ENCODE measurements at places on chromosomes 16 and 17.

- no peak for DNase-seq
These were observed 3.4 kb upstream of the TM4SF5 start for GRCh38 chr17:4768298-4768697.

GRCh38 chr16:88957887-88958577 lies 19.0 kb downstream of the CBFA2T3 start:
- no peak for DNase-seq

- DNase-seq: no peak
These were observed 8.1 kb downstream of the OR2C1 start for GRCh38 chr16:3363793-3364192.

DNA sequence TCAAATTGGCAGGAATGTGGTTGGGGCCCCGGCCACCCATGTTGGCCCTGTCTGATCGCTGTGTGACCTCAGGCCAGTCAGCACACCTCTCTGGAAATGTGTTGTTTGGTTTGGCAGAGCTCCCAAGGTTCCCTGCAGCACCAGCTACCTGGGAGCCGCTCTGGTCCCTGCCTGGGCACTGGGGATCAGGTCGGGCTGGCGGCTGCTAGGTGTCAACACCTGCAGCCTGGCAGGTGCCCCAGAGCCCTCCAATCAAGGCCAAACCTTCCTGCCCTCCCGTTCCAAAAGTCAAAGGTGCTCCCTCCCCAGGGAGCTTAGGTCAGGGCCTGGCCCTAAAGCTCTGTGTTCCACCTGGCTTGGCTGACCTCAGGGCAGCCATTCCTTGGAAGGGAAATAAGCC lies 55.9 kb downstream of the ZDHHC7 start:
- no peak for DNase-seq

DNA sequence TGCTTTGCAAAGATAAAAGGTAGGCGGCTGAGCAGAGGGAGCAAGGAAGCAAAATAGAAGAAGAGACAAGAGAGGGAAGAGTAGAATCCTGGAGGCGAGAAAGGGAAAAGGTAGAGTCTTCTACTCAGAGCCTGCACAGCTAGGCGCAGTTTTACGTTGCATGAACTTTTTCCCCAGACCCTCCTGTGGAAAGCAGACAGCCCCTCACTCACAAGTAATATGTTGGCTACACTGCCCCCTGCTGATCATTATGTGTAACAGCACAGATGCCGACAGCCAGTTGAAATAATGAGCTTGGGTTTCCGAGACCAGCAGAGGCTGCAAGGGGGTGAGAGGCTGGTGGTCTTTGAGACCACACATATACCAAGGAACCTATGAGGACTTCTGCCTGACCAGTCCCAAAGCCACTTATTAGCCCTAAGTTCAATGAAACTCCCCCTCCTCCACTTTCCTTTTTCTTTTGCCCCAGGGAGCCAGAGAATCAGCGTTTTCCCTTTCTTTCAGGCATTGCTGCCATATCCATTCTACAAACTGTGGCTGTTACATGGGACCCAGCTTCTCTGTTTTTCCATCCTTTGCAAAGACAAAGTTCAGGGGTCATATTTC lies 22.5 kb upstream of the CMTR2 start:
- no peak for DNase-seq

GRCh38 chr16:57147381-57148221 lies 38.2 kb downstream of the PSME3IP1 start:
- peak; percentile 56 for DNase-seq

DNA sequence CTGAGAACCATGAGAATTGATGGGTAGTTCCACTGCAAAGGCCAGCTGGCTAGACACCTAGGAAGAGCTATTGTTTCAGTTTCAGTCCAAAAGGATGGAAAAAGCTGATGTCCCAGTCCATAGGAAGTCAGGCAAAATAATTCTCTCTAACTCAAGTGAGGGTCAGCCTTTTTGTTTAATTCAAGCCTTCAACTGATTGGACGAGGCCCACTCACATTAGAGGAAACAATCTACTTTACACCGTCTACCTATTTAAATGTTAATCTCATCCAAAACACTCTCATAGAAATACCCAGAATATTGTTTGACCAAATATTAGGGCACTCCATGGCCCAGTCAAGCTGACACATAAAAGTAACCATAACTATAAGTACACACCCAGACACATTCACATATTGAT lies 14.4 kb upstream of the CCL13 start:
- no peak for DNase-seq

- DNase-seq: no peak
These were observed 181.2 kb upstream of the TBX2 start for GRCh38 chr17:61218438-61218837.

GRCh38 chr16:87878704-87879103 lies 9.4 kb upstream of the SLC7A5 start:
- no peak for DNase-seq

GRCh38 chr16:11587643-11588247 lies 1.0 kb upstream of the LITAF start:
- DNase-seq: no peak

DNA sequence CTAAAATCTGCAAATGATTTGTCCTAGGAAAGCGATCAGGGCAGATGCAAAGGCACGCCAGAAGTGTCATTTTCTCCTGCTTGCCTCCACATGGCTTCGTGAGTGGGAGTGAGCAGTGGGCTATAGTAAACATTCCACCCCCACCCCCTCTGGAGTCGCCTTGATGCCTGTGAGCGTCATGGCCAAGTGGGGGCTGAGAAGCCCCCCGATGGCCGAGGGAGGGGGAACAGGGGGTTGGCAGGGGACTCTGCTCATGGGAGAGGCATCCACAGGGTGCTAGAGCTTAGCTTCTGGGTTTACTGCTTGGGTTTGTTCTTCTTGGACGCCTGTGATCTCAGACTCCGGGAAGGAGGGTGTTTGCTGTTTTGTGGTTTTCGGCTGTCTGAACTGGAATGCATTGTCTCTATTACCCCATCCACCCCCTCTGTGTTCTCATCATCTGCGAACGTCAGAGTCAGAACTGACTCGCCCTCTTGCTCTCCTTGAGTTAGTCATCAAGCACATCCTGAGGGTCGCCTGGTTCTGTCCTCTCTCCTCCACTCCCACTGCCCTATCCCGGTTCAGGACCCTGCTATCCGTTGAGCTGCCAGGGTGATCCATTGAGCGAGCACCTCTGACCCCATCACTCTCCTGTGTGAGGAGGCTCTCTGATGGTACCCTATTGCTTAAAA lies 15.4 kb downstream of the TNS4 start:
- no peak for DNase-seq

- DNase-seq: peak; percentile 48
These were observed 38.5 kb upstream of the CES5A start for GRCh38 chr16:55913716-55914115.

DNA sequence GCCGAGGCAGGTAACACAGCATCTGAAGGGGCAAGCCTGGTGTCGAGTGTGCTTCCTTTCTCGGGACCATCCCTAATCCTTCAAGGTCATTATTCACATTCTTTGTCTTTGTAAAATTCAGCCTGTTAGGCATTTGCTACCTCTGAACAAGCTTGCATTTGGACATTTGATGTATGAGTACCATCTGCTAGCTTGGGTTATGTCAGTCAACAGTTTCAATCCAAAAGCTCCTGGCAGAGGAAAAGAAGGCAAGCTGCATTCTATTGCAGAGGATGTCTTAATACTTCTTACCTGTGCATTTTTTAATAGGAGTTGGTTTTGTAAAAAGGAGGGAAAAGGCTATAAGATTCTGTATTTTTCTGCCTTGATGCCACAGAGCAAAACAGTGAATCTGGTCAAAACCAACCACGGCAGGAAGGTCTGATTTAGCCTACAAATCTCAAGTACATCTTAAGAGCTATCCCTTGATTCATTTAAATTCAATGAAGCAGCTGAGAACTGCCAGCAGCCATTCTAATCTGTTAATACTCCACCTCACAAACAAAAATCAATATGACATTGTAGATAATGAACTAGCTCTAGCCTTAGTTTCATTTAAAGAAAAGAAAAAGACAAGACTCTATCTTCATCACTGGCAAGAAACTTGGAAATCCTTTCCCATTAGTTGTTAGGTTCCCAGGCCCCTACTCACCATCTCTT lies 39.0 kb downstream of the TEX2 start:
- DNase-seq: no peak

- DNase-seq: no peak
These were observed 2.1 kb downstream of the KRT33B start for GRCh38 chr17:41367426-41368075.

GRCh38 chr17:64357191-64357981 lies 33.3 kb downstream of the PECAM1 start:
- DNase-seq: no peak

- no peak for DNase-seq
These were observed 18.9 kb downstream of the ASPSCR1 start for GRCh38 chr17:81996232-81996756.

GRCh38 chr17:27959382-27959709 lies 66.2 kb upstream of the LYRM9 start:
- DNase-seq: no peak

DNA sequence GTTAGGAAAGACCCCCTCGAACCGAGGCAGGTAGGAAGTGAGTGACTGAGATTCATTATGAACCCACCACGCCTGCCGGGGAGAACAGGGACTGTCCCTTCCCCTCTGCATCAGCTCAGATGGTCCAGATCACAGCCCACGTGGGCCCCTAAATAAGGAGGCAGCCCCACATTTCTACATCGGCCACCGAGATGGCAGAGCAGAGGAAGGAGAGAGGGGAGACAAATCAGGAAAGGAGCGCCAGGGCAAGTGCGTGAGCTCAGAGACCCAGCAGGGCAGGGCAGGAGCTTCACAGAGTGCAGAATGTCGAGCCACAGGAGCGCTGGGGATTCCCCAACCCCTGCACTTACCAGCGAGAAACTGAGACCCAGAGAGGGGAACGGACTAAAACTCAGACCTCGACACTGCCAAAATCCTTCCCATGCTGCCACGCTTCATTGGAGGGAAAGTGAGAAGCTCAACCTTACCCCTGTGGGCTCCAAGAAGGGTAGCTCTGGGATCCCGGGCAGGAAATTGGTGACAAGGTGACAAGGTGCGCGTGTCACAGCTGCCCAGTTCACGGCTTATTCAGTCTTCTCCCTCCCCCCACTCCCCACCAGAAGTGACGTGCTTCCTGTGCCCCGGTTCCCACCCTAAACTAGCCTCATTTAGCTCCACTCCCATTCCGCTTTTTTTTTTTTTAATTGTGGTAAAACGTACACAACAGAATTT lies at the start of gene ICAM2:
Gene ICAM2, minus strand, starts transcription at position 578 of the 711 bp plus-strand sequence. CDS start 13,942 bp downstream, outside the sequence.
- no peak for DNase-seq

GRCh38 chr17:77400445-77400870 lies 259.7 kb downstream of the SEC14L1 start:
- no peak for DNase-seq

DNA sequence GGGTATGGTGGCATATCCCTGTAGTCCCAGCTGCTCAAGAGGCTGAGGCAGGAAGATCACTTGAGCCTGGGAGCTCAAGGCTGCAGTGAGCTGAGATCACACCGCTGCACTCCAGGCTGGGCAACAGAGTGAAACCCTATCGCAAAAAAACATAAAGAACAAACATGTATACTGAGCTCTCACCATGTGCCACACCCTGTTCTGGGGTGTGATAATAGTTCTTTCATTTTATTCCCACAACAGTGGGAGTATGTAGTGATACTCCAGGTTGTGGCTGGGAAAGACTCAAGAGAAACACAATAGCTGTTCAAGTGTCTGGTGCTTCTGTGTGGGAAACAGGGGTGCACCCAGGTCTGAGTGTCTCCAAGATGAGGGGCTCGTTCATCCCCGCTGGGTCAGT lies 90.7 kb downstream of the SOCS1 start:
- DNase-seq: no peak

DNA sequence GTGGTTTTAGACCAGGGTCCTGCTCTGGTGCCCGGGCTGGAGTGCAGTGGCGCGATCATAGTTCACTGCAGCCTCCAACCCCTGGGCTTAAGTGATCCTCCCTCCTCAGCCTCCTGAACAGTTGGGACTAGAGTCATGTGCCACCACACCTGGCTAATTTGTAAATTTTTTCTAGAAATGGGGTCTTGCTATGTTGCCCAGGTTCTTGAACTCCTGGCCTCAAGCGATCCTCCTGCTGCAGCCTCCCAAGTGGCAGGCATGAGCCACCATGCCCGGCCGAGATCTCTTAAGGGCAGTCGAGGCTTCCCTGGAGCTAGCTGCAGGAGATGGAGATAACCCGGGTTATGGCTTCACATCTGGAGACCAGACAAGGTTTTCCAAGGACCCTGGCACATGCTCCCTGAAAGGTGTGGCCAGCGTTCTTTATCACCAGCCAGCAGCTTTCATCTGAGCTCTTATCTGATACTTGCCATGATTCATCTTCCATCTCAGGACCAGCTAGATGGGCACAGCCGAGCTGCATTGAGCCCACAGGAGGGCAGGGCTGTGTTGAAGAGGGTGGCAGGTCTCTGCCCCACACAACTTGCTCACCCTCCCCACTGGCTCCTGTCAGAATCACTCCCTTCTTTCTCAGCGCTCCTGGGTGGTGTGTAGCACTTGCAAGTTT lies 28.6 kb downstream of the SCNN1B start:
- no peak for DNase-seq

GRCh38 chr17:61065263-61065773 lies 334.3 kb upstream of the TBX2 start:
- no peak for DNase-seq

DNA sequence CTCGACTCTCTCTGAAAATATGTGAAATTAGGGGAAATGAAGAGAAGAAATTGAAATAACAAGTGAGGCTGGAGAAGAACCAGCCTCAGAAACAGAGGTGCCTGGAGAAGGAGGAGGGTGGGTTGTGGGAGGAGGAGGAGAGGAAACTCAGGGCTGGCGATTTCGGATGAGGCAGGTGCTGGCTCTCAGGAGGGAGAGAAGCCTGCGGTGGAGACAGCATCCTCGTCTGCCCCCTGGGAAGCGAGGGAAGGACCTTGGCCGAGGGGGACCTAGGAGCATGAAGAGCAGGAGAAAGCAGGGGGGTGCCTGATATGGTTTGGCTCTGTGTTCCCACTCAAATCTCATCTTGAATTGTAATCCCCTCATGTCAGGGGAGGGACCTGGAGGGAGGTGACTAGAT lies 264.7 kb upstream of the TNRC6C start:
- DNase-seq: no peak

DNA sequence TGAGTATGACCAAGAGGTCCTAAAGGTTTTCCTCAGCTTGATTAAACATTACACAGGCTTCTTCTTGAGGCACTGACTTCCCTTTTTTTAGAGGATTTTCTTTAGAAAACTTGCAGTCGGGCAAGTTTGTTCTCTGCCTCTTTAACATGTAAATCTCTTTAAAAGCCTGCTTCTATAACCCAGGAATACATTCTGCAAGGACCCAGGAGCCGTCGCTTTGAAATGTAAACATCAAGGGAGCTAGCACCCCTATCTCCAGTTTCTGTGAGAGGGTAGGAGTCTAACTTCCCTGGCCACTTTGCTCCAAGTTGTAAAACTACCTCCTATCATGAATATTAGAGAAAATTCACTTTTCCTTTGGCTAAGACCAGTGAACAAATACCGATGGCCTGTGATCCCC lies 201.5 kb upstream of the CPHXL start:
- no peak for DNase-seq

DNA sequence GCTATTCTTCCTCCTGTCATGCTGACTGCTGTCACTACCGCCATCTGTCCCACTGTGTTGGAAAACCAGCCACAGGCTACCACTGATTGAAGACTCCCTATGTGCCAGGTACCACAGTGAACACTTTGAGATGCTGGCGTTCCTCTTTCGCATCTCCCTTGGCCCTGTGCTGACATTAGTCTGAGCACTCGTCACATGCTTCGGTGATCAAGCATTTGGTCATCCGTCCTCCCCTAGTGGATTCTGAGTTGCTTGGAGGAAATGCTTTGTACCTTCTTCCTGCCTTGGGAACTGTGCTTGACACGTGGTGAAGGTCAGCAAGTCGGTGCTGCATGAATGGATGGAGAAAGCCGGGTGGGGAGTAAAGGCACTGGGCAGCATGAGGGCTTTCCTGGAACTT lies 260.1 kb downstream of the SNX29 start:
- DNase-seq: no peak

- no peak for DNase-seq
These were observed 21.4 kb downstream of the CD300LG start for GRCh38 chr17:43868226-43868994.

All from nucleus accumbens (tissue), 56 donors.